ENCODE measurements at places on chromosomes 5 and 9.

GRCh38 chr5:44002381-44002901, 386.8 kb downstream of the FGF10 start:
- DNase-seq, result no peak

GRCh38 chr9:117063721-117064471, 351.0 kb downstream of the ASTN2 start:
- no peak for DNase-seq

GRCh38 chr9:76115396-76115795, 224.9 kb downstream of the PCSK5 start:
- no peak for DNase-seq

GRCh38 chr5:78896132-78896531, 89.0 kb downstream of the ARSB start:
- DNase-seq, result no peak

GRCh38 chr9:5632540-5632939, 3.6 kb downstream of the RIC1 start:
- no peak for DNase-seq

GRCh38 chr5:115949096-115949495, 13.2 kb upstream of the LVRN start:
- no peak for DNase-seq

DNA sequence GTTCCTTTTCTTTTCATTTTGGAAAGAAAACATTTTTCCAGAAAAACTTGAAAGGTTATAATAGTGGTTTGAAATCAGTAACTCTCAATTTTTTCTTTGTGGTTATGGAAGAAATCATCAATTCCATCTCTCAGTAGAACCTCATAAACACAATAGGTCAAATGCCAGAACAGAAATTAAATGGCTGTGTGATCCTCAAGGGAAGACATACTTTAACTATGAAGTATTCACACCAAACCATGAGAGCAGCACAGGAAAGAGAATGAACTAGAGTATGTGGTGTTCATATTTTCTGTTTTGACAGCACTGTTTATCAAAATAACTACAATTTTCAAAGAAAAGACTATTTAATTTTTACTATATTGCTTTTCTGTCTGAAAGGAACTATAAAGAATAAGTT, 29.7 kb upstream of the EFNA5 start:
- no peak for DNase-seq

GRCh38 chr5:95027775-95028174, 257.1 kb downstream of the MCTP1 start:
- no peak for DNase-seq

DNA sequence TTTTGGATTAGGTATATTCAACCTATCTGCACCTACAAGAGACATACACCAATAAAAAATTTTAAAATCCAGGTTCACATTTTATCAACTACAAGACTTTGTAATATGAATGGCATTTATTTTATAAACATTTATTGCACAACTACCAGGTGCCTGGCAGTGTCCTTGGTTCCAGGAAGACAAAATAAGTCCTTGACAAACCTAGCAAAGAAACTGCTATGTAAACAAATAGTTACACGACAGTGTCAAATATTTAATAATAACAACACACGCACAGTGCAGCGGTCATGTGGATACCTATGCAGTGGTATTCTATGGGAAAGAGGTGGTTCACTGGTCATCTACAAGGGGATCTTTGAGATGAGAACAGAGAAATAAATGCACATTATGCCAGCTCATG, 120.7 kb downstream of the MYO10 start:
- DNase-seq, result no peak

DNA sequence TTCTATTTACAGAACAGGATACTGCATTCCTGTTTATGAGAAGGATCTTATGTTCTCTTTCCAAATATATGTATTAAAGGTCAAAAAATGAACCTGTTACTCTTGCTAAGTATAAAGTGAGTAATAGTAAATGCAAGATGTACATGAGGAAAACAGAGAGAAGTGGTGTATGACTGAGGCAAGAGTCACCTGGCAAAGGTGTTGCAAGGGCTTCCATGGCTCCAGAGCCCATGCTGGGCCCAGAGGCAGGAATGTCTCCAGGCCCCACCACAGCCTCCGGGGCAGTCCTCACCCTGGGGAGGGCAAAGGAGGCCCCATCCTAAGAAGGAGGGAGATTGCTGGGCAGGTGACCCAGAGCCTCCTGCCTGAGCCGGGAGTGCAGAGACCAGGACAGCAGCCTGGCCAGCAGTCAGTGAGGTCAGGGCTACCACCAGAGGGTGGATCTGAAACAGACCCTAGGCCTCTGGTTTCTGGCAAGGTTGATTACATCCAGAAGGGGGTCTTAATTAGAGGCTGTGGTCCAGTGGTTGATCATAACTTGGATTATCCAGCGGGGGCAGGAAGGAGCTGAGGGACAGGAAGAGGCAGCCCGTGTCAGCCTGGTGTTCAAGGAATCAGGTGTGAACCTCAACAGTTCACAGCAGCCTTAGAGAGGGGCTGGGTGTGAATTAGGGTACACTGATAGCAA, 57.3 kb upstream of the CPLX2 start:
- DNase-seq, result no peak

GRCh38 chr5:54329731-54330709, 19.6 kb upstream of the ARL15 start:
- DNase-seq, result no peak

GRCh38 chr9:120369608-120370220, 210.3 kb downstream of the CDK5RAP2 start:
- no peak for DNase-seq

GRCh38 chr9:133471551-133472276, 7.2 kb downstream of the SLC2A6 start:
- no peak for DNase-seq

GRCh38 chr5:77900691-77901090, 124.6 kb upstream of the TBCA start:
- DNase-seq, result no peak

GRCh38 chr5:138850865-138851435, 24.2 kb downstream of the LRRTM2 start:
- no peak for DNase-seq
